ENCODE measurements at places on chromosomes 2 and 18.

GRCh38 chr2:45229411-45229810 lies 220.2 kb upstream of the SIX2 start:
- DNase-seq, result no peak

- no peak for DNase-seq
Observed at GRCh38 chr2:176819306-176819705, 393.3 kb upstream of the HNRNPA3 start.

DNA sequence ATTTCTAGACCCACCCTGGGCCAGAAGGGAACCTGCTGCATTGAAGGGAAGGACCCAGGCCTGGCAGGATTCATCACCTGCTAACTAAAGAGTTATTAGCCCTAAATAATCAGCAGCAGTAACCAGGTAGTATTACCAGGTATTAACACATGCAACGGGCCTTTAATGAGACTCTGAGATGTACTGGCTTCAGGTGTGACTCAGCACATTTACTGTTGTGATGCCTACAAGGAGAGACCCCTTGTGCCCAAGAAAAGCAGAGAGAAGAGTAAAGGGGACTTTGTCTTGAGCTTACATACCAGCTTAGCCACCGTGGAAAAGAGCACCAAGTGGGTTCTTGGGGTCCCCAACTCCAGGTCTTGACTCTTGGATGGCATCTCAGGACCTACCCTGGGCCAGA lies 243.1 kb upstream of the SLC39A10 start:
- no peak for DNase-seq

DNA sequence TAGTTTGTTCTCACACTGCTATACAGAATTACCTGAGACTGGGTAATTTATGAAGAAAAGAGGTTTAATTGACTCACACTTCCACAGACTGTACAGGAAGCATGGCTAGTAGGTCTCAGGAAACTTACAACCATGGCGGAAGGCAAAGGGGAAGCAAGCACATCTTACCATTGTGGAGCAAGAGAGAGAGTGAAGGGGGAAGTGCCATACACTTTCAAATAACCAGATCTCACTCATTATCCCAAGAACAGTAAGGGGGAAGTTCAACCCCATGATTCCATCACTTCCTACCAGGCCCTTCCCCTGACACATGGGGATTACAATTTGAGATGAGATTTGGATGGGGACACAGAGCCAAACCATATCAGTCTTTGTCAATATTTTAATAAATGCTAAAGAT lies 5.0 kb upstream of the CRYGB start:
- no peak for DNase-seq

DNA sequence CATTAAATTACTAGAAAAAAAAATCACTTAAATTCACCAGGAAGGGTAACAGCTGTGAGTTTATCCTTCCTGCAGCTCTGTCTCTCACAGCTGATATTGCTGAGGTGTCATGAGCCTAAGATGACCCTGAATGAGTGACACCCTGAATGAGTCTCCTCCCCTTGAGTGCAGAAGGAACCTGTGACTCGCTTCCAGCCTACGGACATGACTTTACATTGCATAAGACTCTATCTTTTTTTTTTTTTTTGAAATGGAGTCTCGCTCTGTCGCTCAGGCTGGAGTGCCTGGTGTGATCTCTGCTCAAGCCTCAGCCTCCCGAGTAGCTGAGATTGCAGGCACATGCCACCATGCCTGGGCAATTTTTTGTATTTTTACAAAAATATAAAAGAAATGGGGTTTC lies 14.1 kb downstream of the MRO start:
- no peak for DNase-seq

- DNase-seq, result no peak
Observed at GRCh38 chr2:190447766-190448165, 39.6 kb downstream of the MFSD6 start.

GRCh38 chr18:63936932-63937393 lies 12.1 kb upstream of the HMSD start:
- no peak for DNase-seq

DNA sequence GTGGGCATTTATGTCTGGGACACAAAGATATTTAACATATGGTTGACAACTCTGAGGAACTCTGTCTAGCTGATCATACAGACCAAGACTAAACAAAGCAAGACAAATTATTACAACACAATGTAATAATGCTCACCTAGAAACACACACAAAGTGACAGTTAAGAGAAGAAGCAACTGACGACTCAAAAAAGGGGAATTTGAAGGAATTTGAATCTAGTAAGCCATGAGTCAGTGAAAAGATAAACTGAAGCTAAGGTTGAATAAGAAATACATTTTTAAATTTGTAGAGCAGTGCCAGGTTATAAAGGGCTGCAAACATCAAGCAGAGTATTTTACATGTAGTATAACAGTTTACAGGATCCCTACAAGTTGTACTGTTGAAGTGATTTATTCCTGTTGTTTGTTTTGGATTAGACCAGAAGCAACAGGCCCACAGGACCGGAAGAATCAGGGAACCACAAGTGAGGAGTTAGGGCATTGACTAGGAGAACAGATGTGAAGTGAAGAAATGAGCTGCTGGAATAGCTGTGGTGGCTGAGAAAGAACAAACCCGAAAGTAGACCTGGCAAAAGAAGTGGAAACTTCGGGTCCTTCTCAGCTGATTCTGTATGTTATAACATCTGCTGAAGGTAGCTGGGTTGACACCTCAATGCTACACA lies 35.6 kb downstream of the IFIH1 start:
- no peak for DNase-seq

GRCh38 chr2:8802741-8803140 lies 34.7 kb downstream of the KIDINS220 start:
- no peak for DNase-seq

DNA sequence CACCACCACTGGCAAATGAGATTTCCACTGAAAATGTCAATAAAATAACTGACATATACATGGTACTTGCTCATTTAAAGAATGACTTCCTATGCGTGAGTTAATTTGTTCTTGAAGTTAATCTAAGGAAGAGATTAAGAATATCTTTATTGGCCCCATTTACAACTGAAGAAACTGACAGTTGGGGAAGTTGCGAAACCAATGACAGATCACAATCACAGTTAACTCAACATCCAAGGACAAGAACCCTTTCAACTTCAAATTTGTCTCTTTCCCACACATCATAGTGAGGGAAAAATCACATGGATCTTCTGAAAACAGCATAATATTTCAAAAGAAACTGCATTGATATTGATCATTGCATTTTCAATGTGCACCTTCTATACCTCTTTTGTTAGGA lies 565.4 kb downstream of the IRS1 start:
- no peak for DNase-seq

DNA sequence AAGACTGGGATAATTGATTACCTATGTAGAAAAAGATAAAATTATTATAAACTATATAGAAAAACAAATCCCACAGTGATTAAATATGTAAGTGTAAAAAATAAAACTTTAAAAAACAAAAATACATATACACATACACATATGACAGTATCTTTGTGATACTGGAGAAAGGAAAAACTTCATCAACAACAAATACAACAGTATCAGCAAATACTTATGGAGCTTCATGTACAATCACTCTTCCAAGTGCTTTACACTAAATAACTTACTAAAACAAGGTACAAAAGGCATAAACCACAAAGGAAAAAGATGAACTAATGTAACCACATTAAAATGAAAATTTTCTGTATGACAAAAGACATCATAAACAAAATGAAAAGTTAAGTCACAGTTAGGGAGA lies 24.1 kb upstream of the GFPT1 start:
- DNase-seq, result no peak

DNA sequence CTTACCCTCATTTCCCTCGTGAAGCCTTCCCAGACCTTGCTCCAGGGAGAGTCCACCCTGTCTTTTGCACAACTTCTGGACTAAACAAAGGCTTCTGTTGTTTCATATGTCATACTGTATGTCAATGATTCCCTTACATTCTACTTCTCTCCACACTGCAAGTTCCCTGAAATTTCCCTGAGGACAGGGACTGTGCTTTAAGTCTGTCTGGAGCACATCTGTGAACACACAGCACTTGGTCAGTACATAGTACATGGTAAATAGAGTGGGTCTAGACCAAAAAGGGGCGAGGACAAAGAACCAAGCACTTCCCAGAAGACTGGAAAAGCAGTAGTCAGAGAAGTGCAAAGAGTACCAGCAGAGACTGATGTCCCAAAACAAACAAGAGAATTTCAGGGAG lies 23.7 kb upstream of the IMPA2 start:
- DNase-seq, result no peak

GRCh38 chr2:14815201-14815600 lies 182.7 kb downstream of the LRATD1 start:
- DNase-seq, result no peak

DNA sequence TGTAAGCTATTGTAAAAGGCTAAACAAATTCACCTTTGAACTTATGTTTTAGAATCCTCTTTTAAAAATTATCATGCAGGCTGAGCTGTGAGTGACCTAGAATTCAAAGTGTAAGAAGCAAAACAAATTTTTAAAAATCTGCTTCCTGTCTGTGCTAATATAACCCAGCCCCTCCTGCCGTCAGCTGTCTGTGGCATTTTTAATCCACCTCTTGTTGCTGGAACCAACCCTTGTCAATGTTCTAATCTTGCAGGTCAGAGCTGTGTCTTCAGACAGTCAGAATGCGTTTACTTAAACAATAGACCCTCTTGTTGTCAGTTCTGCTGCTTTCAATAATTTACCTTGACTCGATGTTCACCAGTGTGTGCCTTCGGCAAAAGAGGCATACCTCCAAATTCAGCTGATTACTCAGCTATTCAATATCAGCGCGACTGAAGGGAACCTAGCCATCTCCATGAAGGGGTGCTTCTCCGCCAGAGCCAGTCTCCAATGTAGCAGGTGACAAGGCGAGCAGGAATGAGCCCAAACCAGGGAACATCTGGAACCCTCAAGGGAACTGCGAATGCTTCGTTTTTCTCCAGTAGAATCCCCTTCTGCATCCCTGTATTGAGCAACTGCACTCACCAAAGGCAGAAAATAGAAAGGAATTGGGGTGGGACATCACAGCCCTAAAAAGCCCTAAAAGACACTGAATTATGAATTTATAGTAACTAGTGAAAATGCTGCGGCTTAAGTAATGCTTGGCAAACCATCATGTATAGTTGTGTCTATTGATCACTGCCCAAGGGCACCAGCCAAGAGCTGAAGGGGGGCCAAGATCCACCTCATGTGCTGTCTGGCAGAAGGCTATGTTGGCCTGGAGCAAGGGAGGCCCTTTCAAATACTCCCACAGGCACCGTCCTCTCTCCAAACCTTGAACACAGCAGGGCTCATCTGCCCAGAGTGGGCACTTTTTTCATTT lies 62.5 kb downstream of the LYPD6B start:
- no peak for DNase-seq

DNA sequence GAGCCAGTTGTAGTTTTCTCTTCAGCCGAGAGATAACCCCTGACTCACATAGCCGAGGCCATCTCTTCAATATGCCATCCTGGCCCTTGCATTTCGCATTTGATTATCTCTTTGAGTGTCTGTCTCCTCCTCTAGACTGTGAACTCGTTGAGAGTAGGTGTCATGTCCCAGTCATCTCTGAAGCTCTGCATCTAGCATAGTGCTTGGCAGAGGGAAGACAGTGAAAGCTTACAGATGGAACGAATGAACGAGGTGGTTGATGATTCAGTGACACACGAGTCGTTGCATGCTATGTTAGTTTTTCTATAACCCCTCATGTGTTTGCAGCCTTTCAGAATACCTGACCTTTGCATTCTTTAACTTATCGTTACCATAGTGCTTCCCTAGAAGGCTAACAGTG lies 59.9 kb upstream of the CYRIA start:
- DNase-seq, result peak; percentile 46

DNA sequence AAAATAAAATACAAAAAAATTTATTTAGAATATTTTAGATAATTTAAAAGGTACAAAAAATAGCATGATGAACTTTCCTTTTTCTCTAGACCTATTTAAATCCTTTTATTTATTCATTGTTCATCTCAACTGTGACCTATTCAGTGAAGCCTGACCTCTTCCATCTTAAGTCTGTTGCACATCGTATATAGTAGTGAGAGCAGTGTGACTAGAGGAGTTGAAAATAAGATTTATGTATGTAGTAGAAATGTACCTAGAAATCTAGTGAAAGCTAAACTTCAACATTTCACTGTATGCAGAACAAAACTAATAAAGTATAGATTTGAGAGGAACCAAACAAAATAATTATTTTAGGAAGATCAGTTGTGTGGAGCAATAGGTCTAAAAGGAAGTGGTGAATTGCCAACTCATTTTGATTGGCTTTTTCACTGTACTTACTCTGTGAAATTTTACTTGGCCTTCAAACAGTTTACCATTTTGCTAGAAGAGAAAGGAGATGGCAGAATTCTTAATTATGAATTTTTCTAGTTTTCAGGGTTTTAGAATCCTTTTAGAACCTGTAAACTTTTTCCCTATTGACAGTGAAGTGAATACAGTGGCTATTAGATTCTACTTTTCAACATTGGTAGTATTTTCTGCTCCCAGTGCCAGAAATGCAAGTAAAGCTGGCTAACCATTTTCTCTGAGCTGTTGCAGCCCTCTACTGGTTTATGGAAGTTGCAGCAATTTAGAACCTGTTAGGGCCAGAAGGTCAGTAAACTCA lies 11.0 kb downstream of the ANKRD12 start:
- peak; percentile 42 for DNase-seq

DNA sequence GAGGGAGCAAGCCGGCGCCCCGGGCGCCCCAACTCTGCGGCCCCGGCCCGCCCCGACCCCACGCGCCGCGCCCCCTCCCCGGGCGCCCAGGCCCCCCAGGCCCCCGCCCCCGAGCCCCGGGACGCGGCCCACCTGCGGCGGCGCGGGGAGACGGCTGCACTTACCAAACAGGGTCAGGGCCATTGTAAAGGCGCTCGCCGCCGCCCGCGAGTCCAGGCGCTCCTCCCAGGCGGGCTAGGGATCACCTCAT lies 526 bp downstream of the CHN1 start:
- DNase-seq, result no peak

DNA sequence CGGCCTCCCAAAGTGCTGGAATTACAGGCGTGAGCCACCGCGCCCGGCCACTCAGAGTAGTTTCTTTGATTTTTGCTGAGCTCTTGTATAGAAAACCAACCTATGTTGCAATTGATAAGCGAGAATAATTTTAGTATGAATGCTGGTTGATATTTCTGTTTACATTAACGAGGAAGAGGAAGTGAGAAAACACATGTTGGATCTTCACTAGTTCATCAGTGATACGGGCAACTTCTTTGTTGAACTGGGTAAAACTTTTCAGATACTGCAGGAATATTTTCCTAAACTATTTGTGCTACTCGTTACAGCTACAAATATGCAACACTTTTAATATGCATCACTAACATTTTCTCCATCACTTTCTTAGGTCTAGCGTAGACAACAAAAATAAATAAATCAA lies 67.9 kb upstream of the SLC25A52 start:
- no peak for DNase-seq

GRCh38 chr2:34736482-34736881 lies 1137.4 kb upstream of the FAM98A start:
- DNase-seq, result no peak

- peak; percentile 35 for DNase-seq
Observed at GRCh38 chr2:74834792-74835755, 1.1 kb downstream of the HK2 start.

DNA sequence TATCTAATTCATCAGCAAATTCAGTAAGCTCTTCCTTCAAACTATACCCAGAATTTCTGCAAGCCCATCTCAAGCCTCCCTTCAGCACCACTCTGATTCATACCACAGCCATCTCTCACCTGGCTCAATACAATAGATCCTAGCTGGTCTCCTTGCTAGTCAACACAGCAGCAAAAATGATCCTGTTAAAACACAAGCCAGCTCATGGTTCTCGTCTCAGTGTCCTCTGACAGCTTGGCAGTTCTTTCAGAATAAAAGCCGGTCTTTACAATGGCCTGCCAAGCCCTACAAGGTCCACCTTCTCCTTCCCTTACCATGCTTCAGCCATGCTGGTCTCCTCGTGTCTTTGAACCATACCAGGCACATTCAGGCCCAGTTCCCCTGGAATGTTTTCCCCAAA lies 296.9 kb upstream of the RND3 start:
- no peak for DNase-seq
